HCT116 (cell line): ENCODE measurements at places on chromosomes 12 and 14. TPM values are rescaled to one million over a fixed set of nuclear protein-coding genes. Genes with fewer than 3 reads are reported as not detected.

ZDHHC22 gene
- total RNA-seq: 0.10 TPM

CIROP gene
- not detected for total RNA-seq

IGFBP6 gene
- 83.4 TPM for total RNA-seq

AKAP5 gene
- total RNA-seq: 0.54 TPM

LBHD2 gene
- not detected for total RNA-seq

TAS2R42 gene
- total RNA-seq: not detected

GPR162 gene
- 2.3 TPM for total RNA-seq
